Fibroblast of skin of right biceps (primary cell): ENCODE measurements at places on chromosomes 12 and 14.

GRCh38 chr12:90010089-90010488 is 301.5 kb upstream of the ATP2B1 start:
- DNase-seq = no peak

DNA sequence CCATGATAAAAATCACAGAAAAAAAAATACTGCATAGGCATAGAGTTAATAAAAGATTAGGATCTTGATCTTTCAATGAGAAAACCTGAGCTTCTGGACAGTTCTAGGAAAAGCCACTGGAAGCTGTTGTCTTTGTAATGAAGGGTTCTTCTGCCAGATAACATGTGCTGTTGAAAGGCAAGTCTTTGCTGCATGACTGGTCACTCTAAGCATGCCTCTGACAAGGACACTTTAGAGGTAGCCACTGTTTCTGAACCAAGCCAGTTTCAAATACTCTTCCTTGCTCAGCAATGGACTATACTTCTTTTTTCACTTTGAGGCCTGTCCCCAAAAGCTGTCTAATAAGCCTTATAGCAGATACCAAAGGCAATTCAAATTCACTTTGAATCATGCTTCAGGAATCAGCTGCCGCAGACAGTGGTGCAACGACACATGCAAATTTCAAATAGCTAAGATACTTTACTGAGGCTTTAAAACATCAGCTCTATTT is 70.2 kb downstream of the BTG1 start:
- peak; percentile 92 for DNase-seq

GRCh38 chr12:71578694-71579258 is 84.9 kb downstream of the ZFC3H1 start:
- no peak for DNase-seq

DNA sequence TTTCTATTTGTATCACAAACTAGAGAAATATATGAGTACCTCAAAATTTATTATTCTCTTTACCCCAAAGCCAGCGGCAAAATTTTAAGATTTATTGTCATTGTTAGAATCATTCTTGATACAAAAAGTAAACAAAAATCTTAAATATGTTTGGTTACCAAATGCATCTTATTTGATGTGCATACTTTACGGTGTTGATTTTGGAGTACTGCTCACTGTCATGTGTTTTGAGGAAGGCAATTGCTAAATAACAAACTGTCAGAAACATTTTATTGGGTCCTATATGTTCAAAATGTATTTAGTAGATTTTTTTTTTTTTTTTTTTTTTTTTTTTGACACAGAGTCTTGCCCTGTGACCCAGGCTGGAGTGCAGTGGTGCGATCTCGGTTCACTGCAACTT is 124.9 kb downstream of the PTPRR start:
- DNase-seq = no peak

DNA sequence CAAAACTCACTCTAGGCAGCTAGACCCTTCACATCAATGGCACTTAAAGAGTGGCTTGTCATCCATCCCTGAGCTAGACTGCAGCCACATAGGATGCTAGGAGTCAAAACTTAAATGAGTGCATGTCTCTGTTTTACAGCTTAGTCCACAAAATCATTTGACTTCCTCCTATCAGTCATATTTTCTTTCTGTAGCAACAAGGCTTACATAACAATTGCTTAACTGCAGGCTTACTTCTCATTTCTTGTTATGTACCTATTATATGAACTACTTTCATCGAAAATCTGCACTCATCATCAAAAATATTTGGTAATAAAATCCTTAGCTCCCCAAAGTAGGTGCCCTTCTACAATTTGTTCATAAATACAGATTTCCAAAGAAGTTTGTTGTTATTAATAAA is 30.1 kb downstream of the CLEC1A start:
- no peak for DNase-seq

DNA sequence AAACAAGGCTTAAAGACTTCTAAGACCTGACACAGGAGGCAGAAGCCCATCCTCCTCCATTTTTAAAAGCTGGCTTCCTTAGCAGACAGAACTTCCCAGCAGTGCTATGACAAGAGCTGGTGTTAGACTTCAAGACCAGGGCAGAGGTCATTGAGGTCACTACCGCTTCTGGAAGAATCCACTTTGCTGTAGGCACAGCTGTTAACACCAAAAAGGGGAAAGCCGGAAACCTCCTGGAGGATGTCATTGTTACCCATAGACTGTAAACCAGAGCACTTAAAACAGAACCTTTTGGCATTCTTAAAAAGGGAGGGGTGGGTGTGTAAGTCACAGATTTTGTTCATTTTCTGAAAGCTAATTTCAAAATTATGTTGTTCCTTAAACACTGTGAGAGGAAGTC is 445.7 kb downstream of the TMTC2 start:
- DNase-seq = no peak

DNA sequence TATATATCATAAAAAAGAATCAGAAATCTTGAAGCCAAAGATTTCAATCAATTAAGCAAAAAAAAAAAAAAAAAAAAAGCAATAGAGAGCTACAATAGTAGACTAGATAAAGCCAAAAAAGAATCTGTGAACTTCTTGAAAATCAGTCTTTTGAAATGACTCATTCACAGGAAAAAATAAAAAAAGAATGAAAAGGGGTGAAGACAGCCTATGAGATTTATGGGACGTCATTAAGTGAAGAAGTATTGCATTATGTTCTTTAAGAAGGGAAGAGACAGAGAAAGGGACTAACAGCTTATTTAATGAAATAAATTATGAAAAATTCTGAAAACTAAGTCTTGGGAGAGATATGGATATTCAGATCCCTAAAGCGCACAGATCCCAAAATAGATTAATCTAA is 103.8 kb downstream of the ACSS3 start:
- DNase-seq = peak; percentile 56

GRCh38 chr12:105476616-105477015 is 146.1 kb downstream of the C12orf75 start:
- no peak for DNase-seq

DNA sequence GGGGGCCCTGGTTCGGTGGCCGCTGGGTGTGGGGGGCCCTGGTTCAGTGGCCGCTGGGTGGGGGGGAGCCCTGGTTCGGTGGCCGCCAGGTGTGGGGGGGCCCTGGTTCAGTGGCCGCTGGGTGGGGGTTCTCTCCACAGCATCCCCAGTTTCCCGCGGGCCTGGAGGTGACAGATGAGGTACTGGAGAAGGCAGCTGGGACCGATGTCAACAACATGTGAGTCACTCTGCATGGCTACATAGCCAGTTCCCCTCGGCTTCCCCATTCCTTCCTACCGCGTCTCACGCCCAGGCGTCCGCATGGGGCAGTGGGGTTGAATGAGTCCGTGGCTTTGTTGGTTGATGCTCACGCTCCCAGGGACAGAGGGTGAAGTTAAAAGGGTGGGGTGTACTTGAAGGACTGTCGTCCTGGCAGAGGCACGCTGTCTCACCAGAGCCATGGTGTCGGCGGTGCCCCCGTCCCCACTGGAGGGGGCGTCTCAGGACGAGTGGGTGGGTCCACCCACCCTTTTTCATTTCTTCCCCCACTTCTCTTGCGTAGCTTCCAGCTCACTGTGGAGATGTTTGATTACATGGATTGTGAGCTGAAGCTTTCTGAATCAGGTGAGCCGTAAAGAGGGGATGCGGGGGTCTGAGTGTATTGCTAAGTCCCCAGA is 15.6 kb downstream of the HIP1R start:
- DNase-seq = peak; percentile 57

DNA sequence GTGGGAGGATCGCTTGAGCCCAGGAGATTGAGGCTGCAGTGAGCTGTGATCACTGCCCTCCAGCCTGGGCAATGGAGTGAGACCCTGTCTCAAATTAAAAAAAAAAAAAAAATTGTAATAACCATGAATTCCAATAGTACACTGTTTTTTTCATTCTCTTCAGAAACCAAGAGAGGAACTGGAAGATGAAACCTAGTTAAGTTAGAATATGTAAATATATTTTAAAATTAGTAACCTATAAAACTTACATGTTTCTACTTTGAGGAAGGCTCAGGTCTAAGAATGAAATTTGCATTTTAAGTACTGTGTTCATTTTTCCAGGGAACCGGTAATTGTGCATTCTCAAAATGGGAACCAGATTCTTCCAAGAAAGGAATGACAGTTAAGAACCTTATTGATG is 18.8 kb downstream of the KNTC1 start:
- no peak for DNase-seq

DNA sequence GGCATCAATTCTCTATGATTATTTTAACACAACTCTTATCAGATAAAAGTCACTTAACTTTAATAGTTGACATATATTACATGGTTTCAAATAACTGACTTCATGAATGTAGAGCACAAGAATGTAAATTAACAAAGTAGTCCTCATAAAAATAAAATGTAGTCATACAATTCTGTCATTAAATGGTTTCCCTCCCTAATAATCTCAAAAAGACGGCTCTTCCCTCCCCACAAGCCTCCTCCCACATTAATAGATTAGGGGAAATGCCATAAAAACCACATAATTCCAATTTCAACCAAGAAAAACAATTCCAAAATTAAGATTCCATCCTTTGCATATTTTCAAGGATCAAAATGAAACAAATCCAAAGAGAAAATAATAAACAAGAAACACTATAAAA is 36.7 kb downstream of the SPTLC2 start:
- peak; percentile 47 for DNase-seq

DNA sequence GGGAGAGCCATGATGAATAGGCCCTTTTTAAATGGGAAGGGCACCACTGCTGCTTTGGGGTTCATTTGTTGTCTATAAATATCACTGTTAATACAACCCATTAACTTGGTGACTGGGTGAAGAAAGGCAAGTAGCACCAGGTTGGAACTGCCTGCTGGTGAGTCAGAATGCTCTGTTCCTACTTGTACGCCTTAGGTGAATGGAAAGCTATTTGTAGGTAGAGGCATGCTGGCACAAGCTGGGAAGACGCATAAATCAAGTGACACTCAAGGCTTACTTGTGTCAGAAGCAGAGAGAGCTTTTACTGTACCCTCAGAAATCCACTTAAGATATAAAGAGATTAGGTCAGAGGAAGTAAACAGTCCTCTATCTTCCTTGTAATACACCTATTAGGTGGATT is 142.5 kb downstream of the TMX1 start:
- no peak for DNase-seq

DNA sequence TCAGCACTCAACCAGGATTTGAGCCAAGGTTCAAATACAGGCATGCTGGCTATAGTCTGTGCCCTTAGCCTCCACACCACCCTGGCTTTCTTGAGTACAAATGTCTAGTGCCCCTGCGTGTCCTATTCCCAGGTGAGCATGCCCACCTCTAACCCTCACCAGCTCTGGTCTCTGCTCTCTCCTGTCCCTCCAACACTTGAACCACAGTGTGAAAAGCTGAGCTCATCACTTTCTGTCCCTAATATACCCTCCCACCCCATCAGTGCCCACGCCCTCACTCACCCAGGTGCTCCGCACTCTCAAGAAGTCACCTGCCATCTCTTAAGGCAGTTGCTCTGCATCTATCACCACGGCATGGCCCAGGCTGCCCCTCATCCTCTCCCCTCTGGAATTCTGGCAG is 7.0 kb upstream of the KRT71 start:
- no peak for DNase-seq

GRCh38 chr12:31736472-31736871 is 7.7 kb upstream of the AMN1 start:
- DNase-seq = peak; percentile 88

DNA sequence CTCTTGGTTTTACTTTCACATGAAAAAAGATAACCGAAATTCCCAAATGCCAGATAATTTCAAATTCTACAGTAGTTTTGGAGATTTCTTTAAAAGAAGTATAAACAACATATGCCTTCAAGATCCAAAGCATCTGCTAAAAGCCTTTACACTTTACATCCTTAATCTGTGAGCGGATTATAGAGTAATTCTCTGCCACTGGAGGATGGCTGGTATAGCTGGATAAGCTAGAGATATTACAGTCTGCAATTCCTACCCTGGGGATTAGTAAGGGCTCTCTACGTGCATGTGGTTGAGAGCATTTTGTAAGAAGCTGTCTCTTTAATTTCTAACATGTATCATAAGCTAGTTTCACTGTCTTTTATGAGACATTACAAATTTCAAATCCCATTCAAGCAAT is 240.3 kb upstream of the HMGA2 start:
- DNase-seq = no peak

DNA sequence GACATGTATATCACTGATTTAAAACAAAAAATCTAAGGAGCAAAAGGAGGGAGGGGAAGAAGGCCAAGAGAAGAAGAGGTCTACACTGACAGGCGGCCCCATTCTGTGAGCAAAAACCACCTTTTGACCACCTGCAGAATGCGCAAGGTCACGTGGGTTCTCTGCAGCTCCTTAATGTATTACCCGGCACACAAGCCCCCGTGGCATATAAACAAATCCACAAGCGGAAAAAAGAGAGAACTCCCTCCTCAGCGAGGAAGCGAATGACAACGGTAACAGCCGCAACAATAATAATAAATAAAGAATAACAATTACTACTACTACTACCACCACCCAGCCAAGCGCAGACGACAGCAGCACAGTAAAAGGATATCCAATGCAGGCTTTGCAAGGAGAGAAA is 1.3 kb downstream of the KSR2 start:
- no peak for DNase-seq

DNA sequence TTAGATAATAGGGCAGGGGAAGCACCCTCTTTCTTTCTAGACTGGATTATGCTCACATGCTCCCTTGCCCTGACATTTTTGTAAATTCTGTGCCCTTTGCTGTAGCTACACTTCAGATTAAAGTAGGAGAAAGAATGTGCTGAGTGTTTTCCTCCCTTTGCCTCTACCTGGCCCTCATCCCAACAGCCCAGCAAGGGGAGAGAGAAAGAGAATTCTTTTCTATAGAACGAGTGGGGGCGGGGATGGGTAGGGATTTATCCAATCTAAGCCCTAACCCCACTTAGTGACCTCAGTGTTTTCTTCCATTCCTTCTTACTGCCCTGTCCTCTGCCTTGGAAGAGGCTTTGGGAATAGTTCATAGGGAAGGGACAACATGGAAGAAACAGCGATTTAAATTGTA is 13.5 kb downstream of the GPR84 start:
- DNase-seq = no peak

GRCh38 chr12:4039931-4040330 is 166.7 kb upstream of the PARP11 start:
- peak; percentile 16 for DNase-seq

- no peak for DNase-seq
Observed at GRCh38 chr14:100283984-100284881, 22.0 kb downstream of the SLC25A29 start.

GRCh38 chr14:51294951-51295525 is 55.0 kb downstream of the TMX1 start:
- no peak for DNase-seq

DNA sequence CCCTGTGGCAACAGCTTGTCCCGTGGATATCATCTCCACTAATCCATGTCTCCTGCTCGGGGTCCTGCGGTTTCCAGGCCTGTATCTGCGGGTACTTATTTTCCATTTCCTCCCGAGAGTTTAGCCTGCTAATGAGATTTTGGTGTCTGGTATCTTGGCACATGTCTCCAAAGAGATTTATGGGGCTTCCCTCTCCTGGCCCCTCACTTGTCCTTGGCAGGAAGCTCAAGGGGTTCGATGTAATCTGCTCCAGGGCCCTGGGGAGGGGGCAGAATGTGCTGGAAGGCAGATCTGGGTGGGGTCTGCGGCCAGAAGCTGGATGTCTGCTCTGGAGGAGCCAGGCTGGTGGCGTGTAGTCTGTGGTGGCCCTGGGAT is 85.7 kb downstream of the KIF26A start:
- no peak for DNase-seq
